ENCODE measurements at places on chromosomes 6 and 20.

DNA sequence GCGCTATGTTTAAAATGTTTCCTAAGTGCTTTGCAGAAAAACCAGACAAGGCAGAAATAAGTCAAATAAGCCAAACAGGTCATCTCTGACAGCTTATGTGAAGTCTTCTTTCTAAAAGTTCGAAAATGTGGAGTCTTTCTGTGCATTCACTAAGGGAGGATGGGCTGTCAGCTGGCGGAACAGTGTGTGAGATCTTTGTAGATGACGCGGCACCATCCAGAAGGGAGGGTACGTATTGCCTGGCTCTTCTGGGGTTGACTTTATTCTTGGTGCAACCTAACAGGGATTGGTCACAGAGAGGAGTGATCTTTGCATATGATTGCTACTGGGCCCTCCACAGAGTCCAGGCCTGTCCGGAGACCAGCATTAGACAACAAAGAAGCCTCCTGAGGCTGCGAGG, 114.5 kb upstream of the EDN1 start:
- no peak for DNase-seq

GRCh38 chr20:24816907-24817306, 132.2 kb upstream of the CST7 start:
- DNase-seq: no peak

DNA sequence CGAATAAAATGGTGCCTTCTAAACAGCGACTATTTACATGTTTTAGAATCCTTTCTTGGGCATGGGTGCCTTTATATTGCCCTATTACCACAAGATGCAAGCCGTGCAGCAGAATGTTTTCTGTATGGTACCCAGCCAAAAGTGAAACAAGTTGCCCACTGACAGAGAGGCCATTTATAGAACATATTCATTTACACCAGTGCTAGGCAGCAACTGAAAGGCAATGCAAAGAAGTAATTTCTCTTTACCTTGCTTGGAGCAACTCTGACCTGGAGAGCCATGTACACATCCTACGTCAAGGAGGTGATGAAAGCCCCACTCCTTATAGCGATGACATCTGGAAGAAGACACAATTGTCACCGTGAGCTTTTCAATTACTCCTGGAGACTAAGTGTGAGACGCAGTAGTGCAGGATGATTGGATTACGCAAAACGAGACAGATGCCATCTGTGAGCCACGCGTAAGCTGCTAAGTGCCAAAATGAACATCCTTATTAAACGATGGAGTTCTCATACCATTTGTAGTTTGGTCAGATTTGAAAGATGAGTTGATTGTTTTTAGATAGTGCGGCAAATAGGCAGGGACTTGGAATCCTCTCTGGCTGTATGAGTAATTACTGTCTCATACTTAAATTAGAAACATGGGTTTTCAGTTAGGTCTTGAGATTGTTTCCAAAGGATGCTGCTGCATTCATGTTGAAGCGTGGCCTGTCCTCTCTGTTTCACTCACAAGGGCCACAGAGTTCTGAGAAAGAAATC, at the start of gene TMEM244:
TMEM244 (minus strand) TSS at position 408 of the 758 bp plus-strand sequence; CDS start at position 281, 127 bp downstream.
- no peak for DNase-seq

DNA sequence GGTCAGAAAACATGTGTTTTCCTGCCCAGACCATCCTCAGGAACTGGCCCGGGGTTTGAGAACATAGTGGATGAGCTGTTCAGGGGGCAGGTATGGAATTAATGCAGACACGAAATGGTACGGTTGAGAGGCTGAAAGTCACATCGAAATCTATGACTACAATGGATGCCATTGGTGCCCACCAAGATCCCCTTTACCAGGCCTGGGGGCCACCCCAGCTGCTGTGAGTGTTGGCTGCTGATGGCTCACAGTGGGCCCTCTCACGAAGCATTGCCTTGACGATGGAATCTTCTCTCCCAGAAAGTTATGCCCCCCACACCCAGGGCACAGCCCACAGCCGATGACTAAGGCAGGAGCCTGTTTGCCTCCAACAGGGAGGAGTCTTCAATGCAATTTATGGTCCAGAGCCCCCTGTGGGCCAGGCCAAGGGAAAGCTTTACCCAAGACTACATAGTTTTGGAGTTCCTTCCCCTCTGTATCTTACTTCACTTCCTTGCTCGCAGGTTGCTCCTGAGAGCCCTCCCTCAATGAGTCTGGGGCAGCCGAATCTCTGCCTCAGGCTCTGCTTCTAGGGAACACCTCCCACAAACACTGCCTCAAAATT, 92.6 kb downstream of the BFSP1 start:
- DNase-seq: no peak

- no peak for DNase-seq
Observed at GRCh38 chr20:38725148-38725901, 1.0 kb downstream of the SLC32A1 start.

Measured in activated CD4-positive, CD25-positive, alpha-beta regulatory T cell (primary cell).